ENCODE measurements at places on chromosomes 4 and X. TPM values are rescaled to one million over a fixed set of nuclear protein-coding genes. Genes with fewer than 3 reads are reported as not detected.

Gene RTL3
- not detected for total RNA-seq

Gene CHRDL1
- 9.0 TPM for total RNA-seq

Gene HAUS3
- 5.6 TPM for total RNA-seq

Gene IL3RA
- not detected for total RNA-seq

Gene GPR173
- 2.3 TPM for total RNA-seq

Gene VBP1
- 43.9 TPM for total RNA-seq
